ENCODE measurements at places on chromosomes 11 and 22.

DNA sequence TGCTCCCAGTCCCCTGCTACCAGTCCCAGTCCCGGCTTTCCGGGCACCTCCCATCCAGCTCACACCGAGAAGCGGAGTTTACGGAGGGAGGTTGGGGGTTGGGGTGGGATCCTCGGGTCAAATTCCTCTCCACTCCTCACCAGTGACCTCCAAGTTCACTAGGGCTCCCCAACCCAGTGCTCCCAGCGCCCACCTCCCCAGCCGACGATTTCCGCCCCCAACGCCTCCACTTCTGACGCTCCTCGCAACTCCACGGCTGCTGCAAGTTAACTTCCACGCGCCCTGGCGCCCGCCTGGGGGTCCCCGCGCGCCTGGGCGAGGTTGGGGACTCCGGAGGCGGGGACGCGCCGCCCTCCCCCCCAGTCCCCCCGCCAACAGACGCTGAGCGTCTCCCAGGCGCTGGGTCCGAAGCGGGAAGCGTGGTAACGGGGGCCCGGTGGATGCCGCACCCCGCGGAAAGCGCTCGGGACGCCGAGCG is 526 bp downstream of the TPST2 start:
- H3K4me3 ChIP-seq, result peak overlapping the region; percentile 88
- no peaks in the 10 kb centered on the region for H3K36me3 ChIP-seq
- peak overlapping the region; percentile 71 for H3K27ac ChIP-seq
- H3K4me1 ChIP-seq, result no peaks in the 10 kb centered on the region
- no peaks in the 10 kb centered on the region for H3K27me3 ChIP-seq
- peak; percentile 55 for DNase-seq

DNA sequence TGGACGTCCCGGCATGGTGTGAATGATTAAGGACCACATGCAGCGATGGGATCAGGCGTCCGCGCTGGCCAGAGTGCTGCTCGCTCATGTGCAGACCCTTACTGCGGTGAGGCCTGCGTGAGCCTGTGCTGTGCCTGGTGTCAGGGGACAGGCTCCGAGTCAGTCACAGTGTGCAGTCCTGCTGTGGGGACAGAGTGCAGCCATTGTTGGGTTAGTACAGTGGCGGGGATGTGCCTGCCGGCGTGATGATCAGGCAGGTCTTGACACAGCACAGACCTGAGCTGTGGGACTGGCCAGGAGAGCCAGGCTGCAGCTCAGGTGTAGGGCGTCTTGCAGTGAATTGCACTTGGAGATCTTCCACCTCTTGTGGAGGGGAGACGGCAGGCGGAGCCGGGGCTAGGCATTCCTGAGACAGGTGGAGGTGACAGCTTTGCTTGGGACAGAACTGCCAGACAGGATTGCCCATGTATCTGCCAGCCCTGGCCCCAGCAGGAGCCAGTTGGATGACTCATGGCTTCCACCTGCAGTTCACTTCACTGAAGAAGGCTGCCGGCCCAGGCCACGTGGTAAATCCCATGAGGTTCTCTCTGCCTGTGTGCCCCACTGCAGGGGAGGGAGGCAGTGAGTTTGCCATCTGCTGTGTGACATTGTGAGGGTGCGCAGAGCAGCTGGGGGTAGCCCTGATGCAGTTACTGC is 17.3 kb downstream of the TRMU start:
- H3K4me1 ChIP-seq, result no peaks in the 10 kb centered on the region
- H3K27ac ChIP-seq, result no peak overlapping the region
- peaks cover 2% of the 10 kb centered on the region for H3K36me3 ChIP-seq
- no peak overlapping the region for H3K4me3 ChIP-seq
- no peaks in the 10 kb centered on the region for H3K27me3 ChIP-seq

- no peaks in the 10 kb centered on the region for H3K36me3 ChIP-seq
- H3K27ac ChIP-seq, result peak overlapping the region; percentile 61
- peak; percentile 63 for DNase-seq
- H3K27me3 ChIP-seq, result peaks cover 11% of the 10 kb centered on the region
- peaks cover 16% of the 10 kb centered on the region for H3K4me1 ChIP-seq
Measured at GRCh38 chr11:46238078-46238966, 39.1 kb upstream of the CREB3L1 start.

DNA sequence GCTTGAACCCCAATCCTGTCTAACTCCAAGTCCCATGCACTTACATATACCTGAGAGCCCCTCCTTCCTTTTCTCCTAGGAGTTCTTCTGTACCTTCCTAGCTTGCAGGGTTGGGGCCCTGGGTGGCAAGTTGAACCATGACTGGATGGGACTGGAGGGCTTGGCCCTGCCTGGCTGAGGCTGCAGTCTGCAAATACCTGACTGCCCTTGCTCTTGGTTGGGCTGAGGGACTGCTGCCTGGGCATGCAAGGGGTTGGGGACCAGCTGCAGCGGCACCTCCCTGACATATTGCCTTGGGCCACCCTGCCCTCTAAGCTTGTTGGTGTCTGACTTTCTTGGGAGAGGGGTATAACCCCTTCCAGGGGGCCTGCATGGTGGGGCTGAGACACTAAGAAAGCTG is 9.8 kb upstream of the SLC39A13 start:
- peaks cover 5% of the 10 kb centered on the region for H3K4me1 ChIP-seq
- H3K27me3 ChIP-seq, result no peaks in the 10 kb centered on the region
- H3K27ac ChIP-seq, result no peak overlapping the region
- no peaks in the 10 kb centered on the region for H3K36me3 ChIP-seq
- DNase-seq, result no peak
- no peak overlapping the region for H3K4me3 ChIP-seq

GRCh38 chr11:117815262-117815803 is 9.2 kb downstream of the FXYD2 start:
- no peak for DNase-seq
- peak overlapping the region; percentile 67 for H3K27ac ChIP-seq
- no peaks in the 10 kb centered on the region for H3K27me3 ChIP-seq
- no peak overlapping the region for H3K4me3 ChIP-seq
- H3K36me3 ChIP-seq, result no peaks in the 10 kb centered on the region
- H3K4me1 ChIP-seq, result peaks cover 18% of the 10 kb centered on the region

- no peak for DNase-seq
- H3K4me1 ChIP-seq, result no peaks in the 10 kb centered on the region
- H3K4me3 ChIP-seq, result no peak overlapping the region
- no peak overlapping the region for H3K27ac ChIP-seq
- no peaks in the 10 kb centered on the region for H3K27me3 ChIP-seq
Measured at GRCh38 chr11:121917482-121917881, 198.5 kb downstream of the BLID start.
